ENCODE measurements at places on chromosomes 1 and 21.

- DNase-seq: no peak
Measured at GRCh38 chr1:20302108-20302471, 11.4 kb downstream of the VWA5B1 start.

- DNase-seq: peak; percentile 48
Measured at GRCh38 chr1:228734881-228735801, at the start of gene RHOU. TSS of gene RHOU (plus strand) at chr1:228735479. CDS start at chr1:228735743, 264 bp downstream.

DNA sequence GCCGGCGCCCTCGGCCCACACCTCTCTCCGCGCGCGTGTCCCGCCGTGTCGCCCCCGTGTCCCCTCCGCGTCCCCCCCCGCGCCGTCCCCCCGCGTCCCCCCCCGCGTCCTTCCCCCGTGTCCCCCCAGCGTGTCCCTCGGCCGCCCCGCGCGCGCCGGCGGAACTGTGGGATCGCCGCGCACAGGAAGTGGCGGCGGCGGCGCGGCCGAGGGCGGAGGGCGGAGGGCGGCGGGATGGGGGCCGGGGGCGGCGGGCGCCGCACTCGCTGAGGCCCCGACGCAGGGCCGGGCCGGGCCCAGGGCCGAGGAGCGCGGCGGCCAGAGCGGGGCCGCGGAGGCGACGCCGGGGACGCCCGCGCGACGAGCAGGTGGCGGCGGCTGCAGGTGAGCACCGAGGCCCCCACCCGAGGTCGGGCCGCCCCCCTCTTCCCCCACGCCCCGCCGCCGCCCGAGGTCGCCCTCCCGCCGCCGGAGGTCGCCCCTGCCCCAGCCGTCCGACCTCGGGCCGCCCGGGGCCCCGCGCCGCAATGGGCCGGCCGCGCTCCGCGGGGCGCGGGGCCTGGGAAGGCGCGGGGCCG lies at the start of gene AGPAT3:
Gene AGPAT3, plus strand, starts transcription at position 262 of the 578 bp plus-strand sequence. CDS start 94,459 bp downstream, outside the sequence.
- peak; percentile 22 for DNase-seq

- no peak for DNase-seq
Measured at GRCh38 chr1:220421508-220421907, 106.4 kb upstream of the MARK1 start.

- DNase-seq: no peak
Measured at GRCh38 chr1:212567638-212568037, 40.9 kb upstream of the ATF3 start.

GRCh38 chr1:21749859-21750468 lies 33.0 kb downstream of the USP48 start:
- DNase-seq: no peak

All from stimulated activated CD8-positive, alpha-beta memory T cell treated with anti-CD3 and anti-CD28 coated beads, Interleukin-2, amount 100 ng/mL, for 1 hour (primary cell).